Glutamatergic neuron (in vitro differentiated cells): ENCODE measurements at places on chromosomes 1 and 21. TPM values are rescaled to one million over a fixed set of nuclear protein-coding genes. Genes with fewer than 3 reads are reported as not detected.

IL23R gene
- not detected for total RNA-seq

TLR5 gene
- not detected for total RNA-seq

PIGR gene
- not detected for total RNA-seq

HES3 gene
- total RNA-seq, result 0.66 TPM

IGSF3 gene
- 110 TPM for total RNA-seq

KLHDC9 gene
- 10.9 TPM for total RNA-seq

EIF3I gene
- 103 TPM for total RNA-seq

LRRC52 gene
- total RNA-seq, result not detected

ZNF281 gene
- 32.2 TPM for total RNA-seq

PTGFR gene
- not detected for total RNA-seq

SYPL2 gene
- total RNA-seq, result 0.42 TPM

TEDDM1 gene
- not detected for total RNA-seq

TTC39A gene
- 28.0 TPM for total RNA-seq

CSMD2 gene
- 0.27 TPM for total RNA-seq

AMIGO1 gene
- 8.0 TPM for total RNA-seq

DENND2D gene
- not detected for total RNA-seq

DNA sequence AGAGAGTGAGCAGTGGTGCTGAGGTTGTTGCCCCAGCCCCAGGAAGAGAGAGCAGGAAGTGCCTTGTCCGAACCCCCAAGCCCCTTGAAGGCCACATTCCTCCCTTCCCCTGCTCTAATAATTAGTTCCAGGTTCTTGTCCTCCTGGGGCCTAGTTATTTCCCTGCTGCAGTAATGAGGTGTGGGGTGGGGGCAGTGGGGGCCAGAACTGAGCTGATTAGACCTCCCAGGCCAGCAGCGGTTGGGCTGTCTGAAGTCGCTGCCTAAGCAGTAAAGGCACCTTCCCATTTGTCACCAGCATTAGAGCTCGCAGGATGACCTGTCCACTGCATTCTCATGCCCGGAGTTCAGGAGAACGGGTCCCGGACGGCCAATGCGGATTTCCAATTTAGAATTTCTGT is 186.5 kb upstream of the CSF3R start:
- no peaks in the 10 kb centered on the region for H3K36me3 ChIP-seq
- H3K27me3 ChIP-seq, result no peaks in the 10 kb centered on the region
- H3K4me3 ChIP-seq, result no peak overlapping the region
- no peak overlapping the region for H3K27ac ChIP-seq
- peaks cover 10% of the 10 kb centered on the region for H3K4me1 ChIP-seq
- DNase-seq, result no peak

GRCh38 chr1:79193211-79194079 is 186.9 kb upstream of the ADGRL4 start:
- H3K4me1 ChIP-seq, result no peaks in the 10 kb centered on the region
- DNase-seq, result no peak
- H3K27ac ChIP-seq, result no peak overlapping the region
- no peaks in the 10 kb centered on the region for H3K36me3 ChIP-seq

GRCh38 chr1:35361638-35362037 is 93.1 kb downstream of the ZMYM4 start:
- no peaks in the 10 kb centered on the region for H3K36me3 ChIP-seq
- H3K27me3 ChIP-seq, result no peaks in the 10 kb centered on the region
- DNase-seq, result no peak
- H3K27ac ChIP-seq, result no peak overlapping the region
- no peaks in the 10 kb centered on the region for H3K4me1 ChIP-seq

DNA sequence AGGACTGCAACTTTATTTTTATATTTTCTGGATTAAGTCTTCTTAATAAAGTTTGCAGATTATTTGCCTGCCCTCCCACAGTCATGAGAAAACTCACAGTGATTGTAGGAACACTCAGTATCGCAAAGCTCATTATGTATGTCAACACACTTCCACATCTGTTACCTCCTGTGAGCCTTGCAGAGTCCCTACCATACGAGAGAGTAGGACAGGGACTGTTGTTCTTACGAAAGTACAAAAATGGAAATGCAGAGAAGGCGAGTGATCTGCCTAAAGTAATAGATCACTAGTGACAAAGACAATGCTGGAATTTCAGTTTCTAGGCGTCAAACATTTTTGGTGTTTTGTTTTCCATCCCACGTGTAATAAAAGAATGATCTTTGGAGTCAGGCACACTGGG is 131.7 kb downstream of the SYT2 start:
- peak overlapping the region; percentile 93 for H3K27ac ChIP-seq
- H3K27me3 ChIP-seq, result no peaks in the 10 kb centered on the region
- H3K4me1 ChIP-seq, result peaks cover 38% of the 10 kb centered on the region
- no peak for DNase-seq

DNA sequence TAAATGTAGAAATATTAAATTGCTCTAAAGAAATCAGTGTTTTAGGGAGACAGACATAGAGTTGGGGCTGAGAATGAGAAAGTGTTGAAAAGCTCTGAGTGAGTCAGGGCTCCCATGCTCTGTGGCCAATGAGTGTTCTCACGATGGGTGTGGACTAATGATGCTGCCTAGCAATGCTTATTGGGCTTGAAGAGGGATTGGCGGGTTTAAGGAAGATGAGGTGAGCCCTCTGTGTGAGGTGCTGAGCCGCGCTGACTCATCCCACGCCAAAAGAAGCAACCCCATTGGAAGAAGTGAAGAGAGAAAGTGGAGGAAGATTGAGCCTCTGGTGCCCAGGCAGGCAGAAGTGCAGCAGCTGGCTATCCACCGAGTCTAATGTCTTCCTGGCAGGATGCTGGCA is 65.1 kb upstream of the DPT start:
- peaks cover 1% of the 10 kb centered on the region for H3K27me3 ChIP-seq
- H3K4me1 ChIP-seq, result no peaks in the 10 kb centered on the region
- no peak overlapping the region for H3K27ac ChIP-seq
- no peaks in the 10 kb centered on the region for H3K36me3 ChIP-seq
- no peak overlapping the region for H3K4me3 ChIP-seq

DNA sequence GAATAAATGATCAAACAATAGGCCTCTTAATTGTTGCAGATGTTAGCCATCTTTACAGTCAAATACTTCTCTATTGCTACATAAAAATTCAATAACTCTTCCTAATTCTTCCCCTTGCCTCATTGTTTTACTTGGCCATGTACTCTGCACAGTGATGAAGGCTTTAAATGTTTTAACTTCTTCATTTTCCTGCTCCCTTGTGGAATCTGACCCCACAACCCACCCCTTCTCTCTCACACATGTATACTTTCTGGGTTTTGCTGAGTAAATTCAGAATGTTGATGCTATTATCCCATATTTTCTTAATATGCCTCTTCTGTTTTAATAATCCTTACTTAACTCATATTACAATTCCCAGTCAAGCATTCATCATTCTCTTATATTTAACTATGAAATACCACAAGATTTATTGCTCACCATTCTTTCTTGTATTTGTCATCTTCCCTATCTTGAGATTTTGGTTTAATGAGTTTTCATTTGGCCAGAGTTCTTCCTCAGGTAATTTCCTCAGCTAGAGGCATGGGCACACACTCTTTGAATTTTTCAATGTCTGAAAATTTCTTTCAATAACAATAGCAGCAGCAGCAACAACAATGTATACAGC is 327.8 kb upstream of the USP24 start:
- peaks cover 14% of the 10 kb centered on the region for H3K4me1 ChIP-seq
- no peak overlapping the region for H3K4me3 ChIP-seq
- DNase-seq, result no peak
- H3K27ac ChIP-seq, result no peak overlapping the region
- no peaks in the 10 kb centered on the region for H3K27me3 ChIP-seq

GRCh38 chr1:217924924-217925323 is 293.8 kb downstream of the SPATA17 start:
- H3K27me3 ChIP-seq, result no peaks in the 10 kb centered on the region
- H3K4me3 ChIP-seq, result no peak overlapping the region
- no peaks in the 10 kb centered on the region for H3K4me1 ChIP-seq
- H3K36me3 ChIP-seq, result no peaks in the 10 kb centered on the region
- no peak for DNase-seq
- no peak overlapping the region for H3K27ac ChIP-seq

DNA sequence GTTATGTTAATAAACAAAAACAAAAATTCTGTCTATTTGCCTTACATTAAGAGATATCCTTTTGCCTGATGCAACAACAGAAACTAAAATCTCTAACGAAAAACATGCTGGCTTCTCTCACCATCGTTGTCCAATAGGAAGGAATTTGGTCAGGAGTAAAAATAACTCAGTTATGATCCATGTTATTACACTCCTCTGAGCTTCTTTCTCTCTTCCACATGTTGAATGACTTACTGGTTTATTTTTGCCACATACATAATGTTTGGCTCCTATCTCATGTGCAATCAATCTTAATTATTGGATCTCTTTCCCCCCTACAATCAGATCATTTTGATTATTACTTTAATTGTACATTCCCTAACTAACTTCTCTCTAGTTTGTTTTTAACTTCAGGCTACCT is 688.4 kb downstream of the USP25 start:
- H3K4me3 ChIP-seq, result no peak overlapping the region
- no peak for DNase-seq
- H3K4me1 ChIP-seq, result peaks cover 13% of the 10 kb centered on the region
- H3K27ac ChIP-seq, result no peak overlapping the region
- H3K36me3 ChIP-seq, result no peaks in the 10 kb centered on the region

DNA sequence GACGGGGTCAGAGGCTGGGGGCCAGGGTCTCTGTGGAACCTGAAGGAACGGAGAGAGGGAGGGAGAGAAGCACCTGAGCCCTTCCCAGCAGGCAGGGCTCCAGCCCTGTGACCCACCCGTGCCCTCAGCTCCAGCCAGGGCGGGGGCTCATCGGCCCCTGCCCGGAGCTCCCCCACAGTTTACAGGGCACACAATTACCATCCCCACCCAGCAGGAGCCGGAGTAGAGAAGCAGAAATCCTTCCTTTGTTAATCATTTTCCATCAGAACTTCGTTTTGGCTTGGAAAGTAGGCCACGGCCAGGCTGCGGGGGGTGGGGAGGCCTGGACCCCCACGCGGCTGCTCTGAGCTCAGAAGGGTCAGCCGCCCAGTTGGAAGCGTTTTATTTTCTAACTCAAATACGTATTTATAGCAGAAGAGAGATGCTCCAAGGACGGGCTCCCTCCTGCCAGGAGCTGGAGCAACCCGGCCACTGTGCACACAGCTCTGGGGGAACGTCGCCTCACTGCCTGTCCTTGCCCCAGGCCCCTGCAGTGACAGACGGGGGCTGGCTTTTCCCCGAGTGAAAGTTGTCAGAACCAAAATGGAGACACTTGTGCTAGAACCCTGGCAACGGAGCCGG is 42.7 kb upstream of the ADARB1 start:
- H3K27me3 ChIP-seq, result no peaks in the 10 kb centered on the region
- peaks cover 22% of the 10 kb centered on the region for H3K4me1 ChIP-seq
- DNase-seq, result no peak

GRCh38 chr1:234980645-234981396 is 147.8 kb downstream of the TOMM20 start:
- no peak for DNase-seq
- peaks cover 4% of the 10 kb centered on the region for H3K27me3 ChIP-seq
- H3K4me3 ChIP-seq, result no peak overlapping the region
- H3K4me1 ChIP-seq, result peaks cover 30% of the 10 kb centered on the region

DNA sequence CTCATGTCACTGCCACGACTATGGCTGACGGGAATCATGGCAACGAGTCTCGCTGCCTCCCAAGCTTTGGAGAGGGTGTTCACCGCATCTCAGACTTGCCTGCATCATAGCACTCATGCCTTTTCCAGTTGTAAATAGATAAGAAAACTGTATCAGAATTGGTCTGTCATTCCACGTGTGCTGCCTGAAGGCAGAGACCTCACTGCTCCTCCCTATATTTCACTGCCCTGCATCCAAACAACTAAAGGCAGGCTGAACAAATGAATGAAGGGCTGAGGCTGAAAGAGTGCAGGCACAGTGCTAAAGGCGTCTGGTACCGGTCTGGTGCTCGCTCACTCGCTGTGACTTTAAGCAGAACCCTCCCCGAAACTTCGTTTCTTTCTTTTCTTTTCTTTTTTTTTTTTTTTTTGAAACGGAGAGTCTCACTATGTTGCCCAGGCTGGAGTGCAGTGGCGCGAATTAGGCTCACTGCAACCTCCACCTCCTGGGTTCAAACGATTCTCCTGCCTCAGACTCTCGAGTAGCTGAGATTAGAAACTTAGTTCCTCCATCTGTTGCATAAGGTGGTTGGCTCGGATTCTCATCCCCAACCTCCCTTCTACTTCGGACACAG is 542 bp downstream of the EIF2B3 start:
- peak overlapping the region; percentile 98 for H3K4me3 ChIP-seq
- no peak for DNase-seq
- H3K27ac ChIP-seq, result peak overlapping the region; percentile 57
- H3K36me3 ChIP-seq, result no peaks in the 10 kb centered on the region
- H3K27me3 ChIP-seq, result peaks cover 6% of the 10 kb centered on the region

DNA sequence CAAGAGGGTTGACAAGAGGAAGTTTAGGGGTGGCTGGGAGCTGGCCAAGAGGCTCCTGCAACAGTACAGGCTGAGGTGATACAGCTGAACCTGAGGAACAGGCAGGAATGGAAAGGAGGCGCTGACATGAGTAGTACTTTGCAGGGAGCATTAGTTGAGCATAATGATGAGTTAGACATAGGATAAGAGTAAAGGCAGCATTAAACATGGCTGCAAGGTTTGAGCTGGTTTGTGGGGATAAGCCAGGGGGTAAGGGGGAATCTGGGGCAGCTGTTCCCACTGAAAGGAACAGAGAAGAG is 20.6 kb downstream of the SLC30A10 start:
- H3K4me1 ChIP-seq, result no peaks in the 10 kb centered on the region
- H3K36me3 ChIP-seq, result no peaks in the 10 kb centered on the region
- no peaks in the 10 kb centered on the region for H3K27me3 ChIP-seq
- no peak overlapping the region for H3K4me3 ChIP-seq

GRCh38 chr1:162250004-162250730 is 126.5 kb downstream of the SPATA46 start:
- no peaks in the 10 kb centered on the region for H3K27me3 ChIP-seq
- peaks cover 2% of the 10 kb centered on the region for H3K4me1 ChIP-seq
- no peak overlapping the region for H3K4me3 ChIP-seq
- H3K36me3 ChIP-seq, result no peaks in the 10 kb centered on the region
- DNase-seq, result no peak

- H3K27me3 ChIP-seq, result no peaks in the 10 kb centered on the region
- H3K27ac ChIP-seq, result no peak overlapping the region
- H3K36me3 ChIP-seq, result no peaks in the 10 kb centered on the region
- DNase-seq, result no peak
- H3K4me1 ChIP-seq, result no peaks in the 10 kb centered on the region
Measured at GRCh38 chr1:33696962-33697361, 166.9 kb upstream of the HMGB4 start.

- H3K4me1 ChIP-seq, result no peaks in the 10 kb centered on the region
- no peak overlapping the region for H3K27ac ChIP-seq
- H3K36me3 ChIP-seq, result no peaks in the 10 kb centered on the region
- peaks cover 1% of the 10 kb centered on the region for H3K27me3 ChIP-seq
- no peak for DNase-seq
- H3K4me3 ChIP-seq, result no peak overlapping the region
Measured at GRCh38 chr1:112995890-112996289, 39.9 kb upstream of the SLC16A1 start.

- H3K4me1 ChIP-seq, result peaks cover 54% of the 10 kb centered on the region
- no peaks in the 10 kb centered on the region for H3K36me3 ChIP-seq
- H3K27ac ChIP-seq, result no peak overlapping the region
- H3K27me3 ChIP-seq, result peaks cover 4% of the 10 kb centered on the region
- DNase-seq, result no peak
- no peak overlapping the region for H3K4me3 ChIP-seq
Measured at GRCh38 chr1:89986020-89986419, 8.9 kb upstream of the ZNF326 start.
